ENCODE measurements at places on chromosomes 13 and 19.

DNA sequence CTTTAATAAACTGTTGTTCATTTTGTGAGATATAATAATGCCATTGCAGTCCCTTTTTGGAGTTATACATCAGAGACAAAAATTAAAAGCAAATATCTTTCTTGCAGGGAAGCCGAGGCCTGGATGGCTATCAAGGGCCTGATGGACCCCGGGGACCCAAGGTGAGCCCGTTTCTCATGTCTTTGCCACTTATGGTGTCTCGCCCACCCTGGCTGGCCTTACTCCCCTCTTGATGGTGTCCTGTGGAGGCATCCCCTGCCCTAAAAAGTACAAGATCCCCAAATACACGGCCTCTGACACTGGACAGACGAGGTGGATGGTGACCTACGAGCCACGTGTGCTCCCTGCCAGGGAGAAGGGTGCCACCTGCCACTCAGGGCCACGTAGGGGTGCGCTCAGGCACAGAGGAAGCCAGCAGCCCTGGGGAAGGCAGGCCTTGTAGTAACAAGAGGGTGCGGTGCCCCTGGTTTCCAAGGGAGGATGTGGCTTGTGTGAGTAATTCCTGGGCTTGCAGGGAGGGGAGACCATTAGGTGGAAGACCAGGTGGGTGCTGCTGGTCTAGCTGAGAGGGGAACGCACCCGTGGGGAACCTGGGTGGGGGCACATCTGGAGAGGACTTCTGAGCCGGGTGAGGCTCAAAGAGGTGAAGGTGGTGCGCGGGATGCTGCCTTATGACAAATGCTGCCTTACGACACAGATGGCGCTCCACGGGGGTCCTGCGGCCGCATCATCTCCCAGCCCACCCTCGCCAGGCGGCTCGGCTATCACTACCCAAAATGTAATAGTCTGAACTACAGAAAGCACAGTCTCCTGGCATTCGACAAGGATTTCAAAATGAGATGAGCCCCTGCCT, 115.6 kb downstream of the RAB20 start:
- no peak for DNase-seq

DNA sequence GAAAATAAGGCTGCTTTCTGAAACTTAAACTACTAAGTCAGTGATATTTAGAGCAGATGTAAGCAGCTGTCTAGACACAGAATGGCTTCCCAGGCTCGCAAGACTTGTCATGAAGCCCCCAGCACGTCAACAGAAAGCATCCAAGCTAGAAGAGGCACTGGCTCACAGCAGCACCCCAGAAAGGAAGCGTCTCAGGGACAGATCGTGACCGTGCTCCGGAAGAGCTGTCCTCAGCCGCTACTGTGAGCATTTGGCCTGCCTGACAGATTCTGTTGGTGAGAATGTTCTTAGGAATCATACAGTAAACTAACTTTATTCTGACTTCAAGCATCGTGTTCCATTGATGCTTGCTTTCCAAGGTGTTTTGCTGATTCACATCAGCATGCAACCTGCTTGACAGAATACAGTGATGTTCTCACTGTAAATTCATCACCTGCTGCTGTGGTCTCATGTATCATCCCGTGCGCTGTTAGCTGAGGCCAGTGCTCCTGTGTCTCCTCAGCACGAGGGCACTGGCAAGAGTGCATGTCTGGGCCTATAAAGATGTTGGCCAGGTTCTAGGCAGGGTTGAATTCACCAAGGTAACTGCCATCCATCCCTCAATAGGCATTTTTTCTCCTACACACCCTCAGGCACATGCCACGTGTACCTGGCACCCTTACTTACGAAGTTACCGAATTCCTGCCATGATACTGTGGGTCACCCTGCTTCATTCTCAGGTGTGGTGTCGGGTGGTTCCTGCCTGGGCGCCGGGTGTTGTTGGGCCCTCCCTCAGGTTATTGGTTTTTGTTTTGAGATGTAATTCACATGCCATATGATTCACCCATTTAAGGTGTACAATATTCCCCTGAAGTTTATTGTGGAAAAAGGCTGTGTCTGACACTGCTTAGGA, 15.9 kb downstream of the SPINT2 start:
- no peak for DNase-seq

GRCh38 chr13:47816831-47817230, 184.2 kb downstream of the SUCLA2 start:
- DNase-seq = no peak

DNA sequence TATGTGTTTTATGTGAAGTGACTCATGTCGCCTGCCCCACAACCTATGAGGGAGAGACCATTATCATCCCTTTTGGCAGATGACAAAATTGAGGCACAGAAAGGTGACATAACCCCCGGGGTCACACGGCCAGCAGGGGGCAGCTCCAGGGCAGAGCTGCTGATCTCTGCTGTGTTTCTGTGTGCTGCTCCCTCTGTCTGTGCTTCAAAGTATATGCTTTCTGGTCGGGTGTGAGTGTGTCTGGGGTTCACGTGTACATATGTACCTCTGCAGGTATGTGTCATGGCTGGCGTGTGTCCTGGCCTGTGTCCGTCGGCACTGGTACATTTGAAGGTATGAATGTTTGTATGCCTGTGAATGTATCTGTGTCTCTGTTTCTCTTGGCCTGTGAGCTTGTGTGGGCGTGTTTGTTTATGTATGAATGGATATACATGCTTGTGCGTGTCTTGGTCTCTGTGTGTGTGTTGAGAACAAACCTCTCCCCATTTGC, 7.1 kb downstream of the LIPE start:
- peak; percentile 52 for DNase-seq

GRCh38 chr19:6667114-6667627, 2.8 kb downstream of the TNFSF14 start:
- no peak for DNase-seq

- no peak for DNase-seq
Observed at GRCh38 chr13:92806215-92806614, 420.4 kb upstream of the GPC6 start.

- no peak for DNase-seq
Observed at GRCh38 chr19:51691584-51692428, 1.3 kb upstream of the SPACA6 start.

GRCh38 chr19:50325310-50326100, 3.7 kb downstream of the KCNC3 start:
- DNase-seq = peak; percentile 52

Measured in stimulated activated CD8-positive, alpha-beta memory T cell treated with anti-CD3 and anti-CD28 coated beads, Interleukin-4, amount 100 ng/mL, for 1 hour (primary cell).